ENCODE measurements at places on chromosomes 2 and 18.

DNA sequence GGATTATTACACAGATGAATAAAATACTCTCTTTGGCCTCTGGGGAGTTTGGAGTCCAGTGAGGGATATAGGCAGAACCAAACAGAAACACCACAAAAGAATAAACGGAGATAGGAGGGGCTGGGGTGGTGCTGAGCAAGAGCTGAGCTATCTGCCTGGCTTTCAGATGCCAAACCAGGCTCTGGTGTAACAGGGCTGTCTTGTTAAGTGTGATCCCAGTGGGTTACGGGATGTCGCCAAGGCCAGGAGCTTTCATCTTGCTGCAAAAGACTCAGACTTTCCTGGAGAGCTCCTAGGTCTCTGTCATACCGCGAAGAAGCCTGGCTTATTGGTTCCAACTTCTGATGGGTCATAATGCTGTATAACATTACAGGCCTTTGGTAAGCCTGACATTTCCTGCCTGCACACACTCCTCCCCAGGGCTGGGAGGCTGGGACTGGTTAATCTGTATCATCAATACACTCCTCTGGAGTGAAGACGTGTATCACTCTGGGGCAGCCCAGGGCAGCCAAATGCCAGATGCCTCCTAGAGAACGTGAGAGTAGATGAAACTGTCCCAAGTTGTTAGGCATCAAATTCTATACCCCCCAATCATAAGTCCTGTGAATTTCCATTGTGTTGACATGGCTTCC lies 60.5 kb downstream of the STPG4 start:
- no peak for DNase-seq

- no peak for DNase-seq
Measured at GRCh38 chr18:6681331-6681875, 48.1 kb upstream of the ARHGAP28 start.

DNA sequence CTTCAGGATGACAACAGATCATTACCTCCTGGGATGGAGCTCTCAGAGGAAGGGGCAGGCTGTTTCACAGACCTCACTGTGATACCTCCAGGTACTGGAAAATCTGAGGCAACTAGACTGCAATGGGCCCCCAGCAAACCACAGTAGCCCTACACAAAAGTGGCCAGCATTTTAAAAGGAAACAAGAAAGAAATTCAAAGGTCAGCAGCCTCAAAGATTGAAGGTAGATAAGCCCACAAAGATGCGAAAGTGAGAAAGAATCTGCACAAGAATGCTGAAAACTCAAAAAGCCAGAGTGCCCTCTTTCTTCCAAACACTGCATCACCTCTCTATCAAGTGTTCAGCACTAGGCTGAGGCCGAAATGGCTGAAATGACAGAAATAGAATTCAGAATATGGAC lies 499.5 kb upstream of the CHAC2 start:
- no peak for DNase-seq

- DNase-seq = peak; percentile 52
Measured at GRCh38 chr18:63157293-63158011, 162.1 kb downstream of the BCL2 start.

GRCh38 chr2:9634133-9634532 lies 3.3 kb upstream of the YWHAQ start:
- DNase-seq = no peak

All from CD4-positive, alpha-beta T cell treated with Interleukin-10 for 1 hour (primary cell).